CD8-positive, alpha-beta T cell (primary cell): ENCODE measurements at places on chromosomes 12 and 14.

GRCh38 chr12:11324426-11324825 lies 14.2 kb upstream of the PRB4 start:
- DNase-seq: no peak

- no peak for DNase-seq
Observed at GRCh38 chr12:39605501-39605900, 14.1 kb downstream of the ABCD2 start.

GRCh38 chr14:58947814-58948445 lies 240.5 kb upstream of the DAAM1 start:
- DNase-seq: no peak

- DNase-seq: no peak
Observed at GRCh38 chr14:50961605-50962221, 17.4 kb upstream of the PYGL start.

DNA sequence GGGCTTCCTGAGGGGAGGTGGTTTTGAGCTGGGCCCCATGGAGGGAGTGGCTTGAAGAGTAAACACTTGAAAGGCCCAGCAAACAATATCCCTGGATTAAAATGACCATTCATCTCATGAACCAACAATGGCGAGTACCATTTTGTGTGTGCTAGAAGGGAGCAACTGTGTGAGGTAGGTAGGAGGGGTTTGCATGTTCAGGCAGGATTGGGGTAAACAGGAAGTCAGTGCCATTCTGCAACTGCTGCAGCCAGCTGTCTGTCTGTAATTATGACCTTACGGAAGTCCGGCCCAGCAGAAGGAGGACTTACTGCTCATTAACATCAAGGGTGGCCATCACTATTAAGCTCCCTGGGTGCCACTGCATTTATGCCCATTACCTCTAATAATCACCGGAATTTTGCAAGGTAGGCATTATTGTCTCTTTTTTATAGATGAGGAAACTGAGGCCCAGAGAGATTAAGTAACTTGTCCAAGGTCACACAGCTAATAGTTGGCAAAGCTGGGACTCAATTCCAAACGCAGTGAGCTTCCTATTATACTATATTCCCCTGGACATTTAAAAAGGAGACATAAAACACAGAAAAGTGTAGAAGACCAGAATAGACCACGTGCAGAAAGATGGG lies 16.6 kb upstream of the IFI27L2 start:
- no peak for DNase-seq

DNA sequence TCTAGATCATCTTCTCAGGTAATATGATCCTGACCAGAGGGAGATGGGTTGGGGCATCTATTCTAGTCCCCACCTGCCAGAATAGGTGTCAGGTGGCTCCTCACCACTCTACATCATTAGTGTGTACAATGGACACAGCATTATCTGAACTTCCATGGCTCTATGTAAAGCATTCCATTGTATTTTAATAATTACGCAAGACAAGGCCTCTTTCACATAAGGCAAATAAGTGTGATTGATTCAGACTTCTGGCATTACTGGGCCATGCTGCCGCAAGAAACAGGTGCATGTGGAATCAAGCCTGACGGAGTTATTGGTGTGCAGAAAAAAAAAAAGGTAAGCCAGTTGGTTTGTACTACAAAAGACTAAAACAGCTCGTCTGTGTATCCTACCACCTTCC lies 3.1 kb upstream of the DDHD1 start:
- DNase-seq: no peak

DNA sequence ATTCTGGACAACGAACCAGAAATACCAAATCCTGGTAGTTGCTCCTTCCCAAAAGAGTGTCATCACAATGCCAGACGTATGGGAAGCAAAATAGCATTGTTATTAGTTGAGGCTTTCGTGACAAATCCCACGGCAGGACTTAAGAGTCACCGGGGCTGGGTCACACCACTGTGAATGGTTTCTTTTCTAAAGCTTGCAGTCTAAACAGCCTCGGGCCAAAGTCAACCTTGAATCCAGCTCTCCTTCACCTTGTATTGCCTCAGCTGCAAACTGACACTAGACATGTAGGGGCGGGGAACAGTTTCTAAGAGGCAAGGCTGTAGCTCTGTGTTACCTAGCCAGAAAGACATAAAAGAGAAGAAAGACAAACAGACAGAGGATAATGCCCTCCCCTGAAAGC lies 734.8 kb downstream of the MED13L start:
- DNase-seq: no peak

DNA sequence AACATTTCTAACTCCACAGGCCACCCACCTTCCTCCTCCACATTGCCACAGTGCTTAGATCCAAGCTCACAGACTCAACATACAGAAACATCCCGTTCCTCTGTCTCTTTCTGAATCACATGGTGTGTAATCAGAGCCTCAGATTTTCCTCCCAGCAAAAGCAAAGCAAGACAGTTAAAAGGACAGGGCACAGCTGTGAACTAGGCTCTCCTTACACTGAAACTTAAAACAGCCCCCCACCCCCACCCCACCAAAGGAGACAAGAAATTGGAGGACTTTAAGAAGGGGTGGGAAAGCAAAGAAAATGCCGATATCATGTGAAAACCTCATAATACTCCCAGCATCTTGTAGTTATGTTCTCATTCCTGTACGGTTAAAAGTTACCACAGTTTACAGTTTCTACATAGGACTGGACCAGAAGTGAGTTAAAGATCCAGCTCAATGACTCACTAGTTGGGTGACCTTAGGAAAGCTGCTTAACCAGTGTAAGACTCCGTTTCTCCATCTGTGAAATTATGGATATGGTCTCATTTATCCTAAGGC lies 4.8 kb downstream of the YBX3 start:
- DNase-seq: no peak

GRCh38 chr14:61296151-61296550 lies 15.0 kb upstream of the TMEM30B start:
- no peak for DNase-seq

DNA sequence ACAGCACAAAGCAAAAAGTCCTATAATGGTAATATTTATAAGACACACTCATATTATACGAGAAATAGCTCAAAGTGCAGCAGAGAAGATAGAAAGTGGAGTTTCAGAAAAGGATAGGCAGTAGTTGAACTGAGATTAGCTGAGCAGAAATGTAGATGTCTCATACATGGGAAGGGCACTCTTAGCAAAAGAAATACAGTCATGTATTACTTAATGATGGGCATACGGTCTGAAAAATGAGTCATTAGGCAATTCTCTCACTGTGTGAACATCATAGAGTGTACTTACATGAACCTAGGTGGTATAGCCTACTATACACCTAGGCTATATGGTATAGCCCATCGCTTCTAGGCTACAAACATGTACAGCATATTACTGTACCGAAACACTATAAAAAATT lies 671.3 kb downstream of the RPS29 start:
- no peak for DNase-seq

- no peak for DNase-seq
Observed at GRCh38 chr12:8034802-8035201, 2.3 kb downstream of the FOXJ2 start.

DNA sequence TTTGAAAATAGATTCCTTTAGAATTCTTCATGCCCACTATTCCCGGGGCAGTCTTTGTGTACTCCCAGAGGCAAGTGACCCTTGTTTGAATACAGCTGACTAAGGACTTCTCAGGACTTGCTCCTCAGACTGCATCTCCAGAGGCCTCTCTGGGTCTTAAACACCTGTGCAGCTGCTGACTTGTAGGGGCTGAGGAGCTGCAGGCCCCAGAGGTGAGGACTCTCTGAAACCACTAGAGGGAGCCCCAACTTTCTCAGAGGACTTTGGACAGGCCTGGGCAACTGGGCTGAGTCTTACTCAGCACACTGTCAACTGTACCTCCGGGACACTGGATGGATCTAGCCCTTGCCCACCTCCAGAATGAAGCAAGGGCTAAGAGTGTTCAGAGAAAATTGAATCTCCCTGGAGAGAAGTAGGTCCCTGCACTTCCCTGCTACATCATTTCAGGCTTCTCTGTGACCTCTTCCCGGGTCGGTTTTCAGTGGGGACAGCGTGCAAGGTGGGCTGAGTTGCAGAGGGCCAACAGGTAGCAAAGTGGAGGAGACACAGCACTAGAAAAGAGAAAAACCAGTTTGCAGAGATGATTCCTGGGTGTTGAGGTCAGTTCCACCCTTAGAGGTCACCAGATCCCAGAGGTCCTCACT lies 164.6 kb downstream of the TMEM117 start:
- DNase-seq: peak; percentile 21

GRCh38 chr12:67256649-67257048 lies 12.5 kb upstream of the CAND1 start:
- DNase-seq: no peak

DNA sequence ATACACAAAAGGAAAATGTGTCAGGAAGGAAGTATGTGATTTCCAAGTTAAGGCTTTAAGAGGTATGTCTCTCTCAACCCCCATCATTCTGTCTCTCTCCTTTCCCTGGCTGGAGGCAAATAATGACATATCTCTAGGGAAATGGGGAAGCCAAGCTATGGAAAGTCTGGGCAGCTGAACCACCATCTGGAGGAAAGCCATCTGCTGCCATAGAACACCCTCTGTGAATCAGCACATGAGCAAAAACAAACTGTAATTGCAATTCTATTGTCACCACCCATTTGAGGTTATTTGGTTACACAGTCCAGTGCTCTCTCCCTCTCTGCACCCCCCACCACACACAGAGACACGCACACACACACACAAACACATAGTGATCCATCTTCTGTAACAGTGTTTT lies 766.2 kb downstream of the FLRT2 start:
- no peak for DNase-seq

- no peak for DNase-seq
Observed at GRCh38 chr12:72658615-72659014, 386.4 kb downstream of the TRHDE start.

DNA sequence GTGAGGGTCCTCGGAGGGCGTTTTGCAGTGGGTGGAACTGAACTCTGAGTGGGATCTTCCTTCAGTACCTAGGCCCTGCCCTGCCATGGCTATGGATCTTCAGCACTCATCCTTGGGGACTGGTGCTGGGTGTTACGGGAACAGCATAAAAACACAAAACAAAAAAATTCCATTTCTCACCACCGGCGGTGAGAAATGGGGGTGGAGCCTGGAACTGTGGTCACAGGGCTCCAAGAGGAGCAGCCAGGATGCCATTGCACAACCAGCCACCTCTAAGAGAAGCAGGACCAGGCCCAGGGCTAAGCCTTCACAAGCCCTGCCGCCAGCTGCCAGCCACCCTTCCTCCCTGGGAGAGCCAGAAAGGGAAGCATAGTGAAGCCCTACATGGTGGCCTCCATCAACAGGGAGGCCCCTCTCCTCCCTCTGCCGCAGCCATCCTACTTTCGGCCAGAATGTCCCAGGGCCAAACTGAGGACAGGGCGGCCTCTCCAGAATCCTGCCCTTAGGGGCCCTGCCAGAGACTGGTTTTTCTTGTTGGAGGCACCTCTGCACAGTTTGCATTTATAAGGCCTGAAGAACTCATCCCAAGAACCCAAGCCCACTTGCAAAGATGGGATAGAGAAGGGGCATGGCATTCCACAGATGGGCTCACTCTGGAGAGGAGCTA lies 76.5 kb downstream of the VCPKMT start:
- no peak for DNase-seq

GRCh38 chr14:89507926-89508460 lies 91.0 kb upstream of the FOXN3 start:
- DNase-seq: no peak

DNA sequence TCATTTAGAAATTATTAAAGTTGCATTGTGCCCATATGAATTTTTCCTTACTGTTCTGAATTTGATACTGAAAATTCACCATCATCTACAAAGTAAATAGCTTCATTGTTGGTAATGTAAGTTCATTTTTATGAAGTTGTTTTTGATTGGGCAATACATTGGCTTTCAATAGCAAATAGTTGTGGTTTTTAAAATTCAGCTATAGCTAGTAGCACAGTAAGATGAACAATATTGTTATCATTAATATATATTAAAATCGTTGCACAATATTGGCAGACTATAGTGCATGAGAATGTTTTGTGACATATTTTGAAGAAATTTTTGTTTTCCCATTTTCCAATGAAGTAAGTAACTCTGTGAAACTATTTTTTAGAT lies 575.0 kb downstream of the PRKD1 start:
- no peak for DNase-seq

DNA sequence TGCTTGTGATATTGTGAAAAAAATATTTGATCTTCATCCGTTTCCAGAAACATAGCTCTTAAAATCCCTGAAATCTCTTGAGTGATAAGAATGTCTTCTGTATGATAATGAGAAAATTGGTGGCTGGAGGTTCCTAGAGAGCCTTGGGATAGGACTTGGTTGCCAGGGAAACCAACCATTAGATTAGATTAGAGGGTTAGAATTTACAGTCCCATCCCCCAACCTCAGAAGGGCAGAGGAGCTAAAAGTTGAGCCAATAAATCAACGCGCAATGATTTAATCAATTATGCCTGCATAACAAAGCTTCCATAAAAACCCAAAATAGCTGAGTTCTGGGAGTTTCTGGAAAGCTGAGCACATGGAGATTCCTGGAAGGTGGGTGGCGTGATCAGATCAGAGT lies 10.6 kb downstream of the SEL1L start:
- no peak for DNase-seq

DNA sequence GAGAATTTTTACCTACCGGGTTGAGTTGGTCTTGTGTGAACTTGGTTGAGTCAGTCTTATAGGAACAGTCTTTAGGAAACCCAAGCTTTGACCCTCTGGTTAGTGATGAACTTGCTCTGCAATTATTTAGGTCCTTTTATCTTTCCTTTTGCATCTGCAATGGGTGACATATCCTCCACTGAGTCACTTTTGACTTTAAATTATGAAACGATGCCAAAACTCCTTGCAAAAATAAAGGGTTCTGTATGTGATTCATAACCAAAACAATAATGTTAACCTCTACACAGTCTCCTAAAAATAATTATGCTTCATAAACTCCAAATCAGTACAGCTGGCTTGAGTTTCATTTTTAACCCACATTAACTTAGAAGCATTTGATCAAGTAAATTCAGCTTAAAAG lies 979.4 kb downstream of the GALC start:
- DNase-seq: no peak

- no peak for DNase-seq
Observed at GRCh38 chr14:50523271-50524041, 8.9 kb downstream of the MAP4K5 start.

GRCh38 chr12:2171672-2172426 lies 119.1 kb downstream of the CACNA1C start:
- no peak for DNase-seq

DNA sequence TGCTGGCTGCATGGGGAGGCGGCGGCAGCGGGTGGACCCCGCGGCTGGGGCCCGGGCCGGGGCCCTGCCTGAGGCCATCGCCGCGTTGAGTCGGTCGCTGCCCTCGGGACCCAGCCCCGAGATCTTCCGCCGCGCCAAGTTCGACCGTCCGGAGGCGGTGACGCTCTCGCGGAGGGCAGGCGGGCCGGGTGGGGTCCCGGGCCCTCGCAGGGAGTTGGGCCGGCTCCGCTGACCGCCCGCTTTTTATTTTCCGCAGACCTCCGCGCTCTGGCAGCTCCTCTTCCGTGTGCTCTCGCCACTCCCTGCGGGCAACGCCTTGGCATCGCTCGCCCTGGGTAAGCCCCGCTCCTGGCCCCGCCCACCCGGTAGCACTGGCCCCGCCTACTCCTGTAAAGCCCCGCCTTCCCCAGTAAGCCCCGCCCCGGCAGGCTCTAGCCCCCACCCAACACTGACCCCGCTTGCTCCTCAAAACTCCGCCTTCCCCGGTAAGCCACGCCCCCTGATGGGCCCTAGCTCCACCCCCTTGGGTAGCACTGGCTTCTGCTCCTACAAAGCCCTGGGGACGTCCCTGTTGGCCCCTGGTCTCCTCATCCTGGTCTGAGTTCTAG lies 424 bp downstream of the TEDC1 start:
- peak; percentile 88 for DNase-seq

- no peak for DNase-seq
Observed at GRCh38 chr14:91674911-91675310, 57.0 kb downstream of the CATSPERB start.

GRCh38 chr14:49008363-49008762 lies 577.8 kb downstream of the RPS29 start:
- no peak for DNase-seq
